ENCODE measurements at places on chromosomes 7 and 10. TPM values are rescaled to one million over a fixed set of nuclear protein-coding genes. Genes with fewer than 3 reads are reported as not detected.

Gene AKR1C1
- 0.81 TPM for total RNA-seq

Gene CYP26C1
- total RNA-seq: not detected

DNA sequence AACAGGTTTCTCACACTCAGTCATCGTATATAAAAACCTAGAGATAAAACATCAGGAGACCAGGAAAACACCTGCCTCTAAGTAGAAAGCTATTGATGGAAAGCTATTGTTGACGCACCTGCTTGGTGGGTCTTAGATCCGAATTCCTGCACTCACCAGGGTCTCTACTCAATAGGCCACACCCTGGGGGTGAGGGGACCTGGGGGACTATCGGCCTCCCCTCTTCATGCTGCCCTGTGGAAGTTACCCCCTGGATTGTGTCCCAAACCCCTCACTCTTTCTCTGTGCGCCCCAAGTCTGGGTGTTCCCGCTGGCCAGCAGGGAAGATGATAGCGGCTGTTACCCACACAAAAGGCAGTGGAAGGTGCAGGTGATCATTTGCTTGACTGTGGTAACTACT, 313.0 kb downstream of the WDR37 start:
- DNase-seq: no peak

Gene SRI
- 75.6 TPM for total RNA-seq

DNA sequence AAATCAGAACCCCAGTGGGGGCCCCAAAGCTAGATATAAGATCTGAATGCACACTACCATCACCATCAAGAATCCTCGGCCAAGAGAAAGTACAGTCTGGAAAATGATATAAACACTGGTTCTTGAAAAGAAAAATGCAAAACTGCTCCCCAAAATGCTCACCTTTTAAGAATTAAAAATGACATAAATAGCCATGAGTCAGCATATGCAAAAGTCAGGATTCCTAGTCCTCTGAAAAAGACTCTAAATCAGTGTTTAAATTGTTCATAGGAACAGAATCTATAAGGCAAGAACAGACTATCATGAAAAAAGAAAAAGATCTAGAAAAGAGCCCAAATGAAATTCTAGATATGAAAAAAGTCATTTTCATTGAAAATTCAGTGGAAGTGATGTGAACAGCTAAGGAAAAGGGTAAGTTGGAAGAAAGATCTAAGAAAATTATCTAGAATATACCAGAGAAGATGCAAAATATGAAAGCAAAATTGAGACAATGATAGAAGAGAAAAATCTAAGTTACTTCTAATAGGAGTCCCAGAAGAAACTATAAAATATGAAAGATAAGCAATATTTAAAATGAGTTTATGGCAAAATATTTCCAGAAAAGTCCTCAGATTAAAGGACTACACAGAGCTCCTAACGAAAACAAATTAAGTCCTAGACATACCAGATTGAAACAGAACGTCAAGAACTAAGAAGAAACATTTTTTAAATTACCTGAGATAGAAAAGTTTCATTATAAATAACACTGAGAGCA, 18.9 kb downstream of the HNRNPA2B1 start:
- DNase-seq: no peak

DNA sequence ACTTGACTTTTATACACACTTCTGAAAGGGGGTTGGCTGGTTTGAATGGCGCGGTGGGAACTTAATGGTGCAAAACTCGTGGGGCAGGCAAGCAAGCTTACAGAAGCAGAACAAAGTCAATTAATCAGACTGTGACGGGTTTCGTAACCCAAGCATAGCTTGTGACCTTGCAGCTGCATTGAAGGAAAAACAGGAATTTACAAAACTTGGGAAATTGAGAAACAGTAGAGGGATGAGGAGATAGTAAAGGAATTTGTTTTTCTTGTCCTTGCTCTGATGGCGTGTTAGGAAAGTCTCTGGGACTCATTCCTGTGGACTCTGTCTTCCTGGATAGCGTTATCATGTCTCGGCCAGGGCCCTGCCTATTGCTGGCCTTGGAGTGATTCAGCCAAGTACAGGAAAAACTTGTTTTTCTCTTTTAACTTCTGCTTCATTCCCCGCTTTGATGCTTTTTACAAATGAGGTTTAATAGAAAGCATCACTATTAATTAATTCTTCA, 220.0 kb upstream of the KCND2 start:
- no peak for DNase-seq

Gene TET1
- total RNA-seq: 1.9 TPM
